WERI-Rb-1 (cell line): ENCODE measurements at places on chromosomes 4 and X.

- no peak for DNase-seq
Observed at GRCh38 chrX:133609166-133609565, 193.9 kb upstream of the GPC4 start.

- DNase-seq = no peak
Observed at GRCh38 chr4:149709640-149710039, 106.0 kb downstream of the IQCM start.

DNA sequence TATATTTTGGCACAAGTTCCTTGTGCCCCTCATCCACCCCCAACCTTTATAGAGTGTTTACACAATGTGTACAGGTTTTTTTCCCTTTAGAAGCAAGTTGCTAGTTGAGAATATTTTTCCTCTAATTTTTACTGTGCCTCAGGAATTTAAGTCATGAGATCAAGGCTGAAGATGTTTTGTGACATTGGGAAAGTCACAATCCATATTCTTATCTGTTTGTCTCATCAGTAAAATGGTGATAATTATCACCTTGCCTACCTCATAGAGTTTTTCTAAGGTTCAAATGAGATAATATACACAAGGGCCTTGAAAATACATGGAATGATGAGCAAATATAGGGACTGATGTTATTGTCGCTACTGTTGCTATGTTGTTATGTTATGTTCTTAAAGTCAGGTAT, 109.6 kb upstream of the DIAPH2 start:
- no peak for DNase-seq

- no peak for DNase-seq
Observed at GRCh38 chr4:126023896-126024295, 709.1 kb downstream of the FAT4 start.

DNA sequence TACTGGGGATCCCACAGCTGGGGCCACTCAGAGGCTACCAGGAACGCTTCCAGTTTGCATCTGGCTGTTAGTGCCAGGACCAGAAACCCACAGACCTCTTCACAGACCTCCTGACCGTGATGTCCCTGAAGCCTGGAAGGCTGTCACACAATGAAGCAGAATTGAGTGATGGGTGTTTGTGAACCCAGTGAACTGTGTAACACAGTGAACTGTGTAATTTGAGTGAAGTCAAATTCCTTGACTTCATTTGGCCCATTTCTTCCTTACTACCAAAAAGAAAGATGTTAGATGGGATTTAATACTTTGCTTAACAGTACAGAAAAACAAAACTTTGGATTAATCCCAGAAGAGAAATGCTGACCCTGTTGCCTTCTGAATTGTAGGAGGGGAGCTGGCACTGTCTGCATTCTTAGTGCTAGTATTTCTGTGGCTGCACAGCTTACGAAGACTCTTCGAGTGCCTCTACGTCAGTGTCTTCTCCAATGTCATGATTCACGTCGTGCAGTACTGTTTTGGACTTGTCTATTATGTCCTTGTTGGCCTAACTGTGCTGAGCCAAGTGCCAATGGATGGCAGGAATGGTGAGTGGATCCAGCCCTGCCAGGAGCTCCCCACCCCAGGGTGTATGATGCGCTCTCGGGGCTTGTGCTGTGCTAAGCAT, 17.8 kb downstream of the SRD5A3 start:
- DNase-seq = no peak

DNA sequence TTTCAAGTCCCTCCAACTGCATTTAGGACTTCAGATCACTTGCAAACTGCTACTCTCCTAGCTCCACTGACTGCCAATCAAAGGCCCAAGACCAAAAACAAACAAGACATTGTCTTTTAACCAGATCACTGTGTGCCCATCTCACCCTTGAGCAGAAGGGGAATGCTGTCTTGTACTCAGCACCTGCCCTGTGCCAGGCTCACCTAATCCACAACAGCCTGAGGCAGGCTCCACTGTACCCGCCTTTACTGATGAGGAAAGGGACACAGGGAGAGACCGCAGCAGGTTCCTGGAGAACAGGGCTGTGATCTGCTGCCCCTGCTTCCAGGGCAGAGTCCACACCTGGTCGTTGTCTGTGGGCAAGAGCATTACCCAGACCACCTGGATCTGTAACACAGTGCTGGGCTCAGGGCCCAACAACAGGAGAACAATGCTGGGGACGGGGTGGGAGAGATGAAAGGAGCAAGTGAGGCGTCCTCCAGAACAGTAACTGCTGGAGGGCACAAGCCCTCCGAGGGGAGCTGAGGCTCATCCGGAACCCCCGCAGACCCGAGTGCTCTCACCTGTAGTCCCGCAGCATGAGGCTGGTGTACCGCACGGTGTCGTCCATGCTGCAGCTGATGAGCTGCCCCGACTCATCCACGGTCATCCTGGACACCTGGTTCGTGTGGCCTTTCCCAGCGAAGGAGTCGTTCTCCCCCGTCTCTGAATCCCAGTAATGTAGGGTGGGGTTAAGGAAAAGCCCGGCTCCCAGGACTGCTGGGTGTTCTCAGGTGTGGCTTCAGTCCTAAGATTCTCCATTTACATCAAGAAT, 33.9 kb downstream of the WDR1 start:
- no peak for DNase-seq

GRCh38 chr4:152554742-152555141, 18.9 kb upstream of the FBXW7 start:
- DNase-seq = no peak

DNA sequence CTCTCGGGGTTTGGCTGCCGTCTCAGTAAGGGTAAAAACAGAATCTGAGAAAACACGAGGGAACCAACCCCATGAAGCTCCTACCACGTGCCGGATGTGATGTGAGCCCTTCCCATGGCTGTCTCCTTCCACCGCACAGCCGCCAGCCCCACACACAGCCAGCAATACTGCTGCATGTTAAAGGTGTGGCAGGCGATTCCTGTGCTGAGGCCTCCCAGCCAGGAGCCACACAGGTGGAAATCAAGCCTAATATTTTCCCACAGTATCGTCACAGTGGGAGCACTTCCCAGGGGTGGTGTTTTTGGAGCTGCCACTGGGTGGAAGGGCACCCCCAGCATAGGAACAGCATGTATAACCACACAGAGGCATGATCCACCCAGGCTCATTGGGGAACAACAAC, 77.5 kb downstream of the SLC2A9 start:
- DNase-seq = no peak

GRCh38 chr4:57039345-57039744, 60.6 kb downstream of the POLR2B start:
- DNase-seq = no peak

- DNase-seq = no peak
Observed at GRCh38 chrX:7635604-7636003, 207.4 kb upstream of the VCX start.

DNA sequence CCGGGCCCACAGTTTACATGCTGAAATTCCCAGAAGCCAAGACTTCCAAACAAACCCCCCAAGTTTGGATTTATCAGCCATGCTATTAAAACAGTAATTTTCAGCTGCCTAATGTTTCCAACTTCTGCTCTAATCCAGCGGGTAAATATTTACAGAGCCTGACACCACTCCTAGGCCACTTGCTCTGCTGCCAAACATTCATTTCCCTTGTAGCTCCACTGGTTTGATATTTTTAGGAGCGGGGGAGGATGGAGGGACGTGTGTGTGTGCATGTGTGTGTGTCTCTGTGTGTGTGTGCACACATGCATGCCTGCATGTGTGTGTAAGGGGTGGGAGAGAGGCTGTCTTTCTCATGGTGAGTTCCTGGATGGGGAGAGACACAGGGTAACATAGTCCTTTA, 115.7 kb upstream of the PJA1 start:
- no peak for DNase-seq

GRCh38 chr4:126568652-126569570, 1063.8 kb upstream of the INTU start:
- peak; percentile 47 for DNase-seq

DNA sequence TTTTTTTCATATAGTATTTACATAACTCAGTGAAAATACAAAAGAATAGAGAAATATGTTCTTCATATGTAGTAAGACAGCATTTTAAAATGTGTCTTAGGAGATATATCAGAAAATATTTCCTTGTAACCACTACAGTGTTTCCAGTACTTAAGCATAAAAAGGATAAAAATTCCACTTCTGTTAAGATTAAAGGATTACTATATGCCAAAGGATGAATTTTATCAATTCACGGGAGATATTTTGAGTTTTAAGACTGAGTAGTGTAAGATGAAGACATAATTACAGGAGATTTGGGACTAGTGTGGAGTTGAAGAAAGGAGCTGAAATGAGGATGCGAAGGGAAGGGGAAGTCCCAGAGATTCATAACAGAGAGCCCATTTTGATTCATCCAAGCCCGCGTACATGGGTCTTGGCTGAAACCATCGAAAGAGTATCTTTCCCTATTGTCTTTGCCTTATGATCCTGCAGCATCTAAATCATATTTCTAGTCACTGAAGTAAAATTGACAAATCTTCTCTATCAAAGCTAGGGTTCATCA, 58.7 kb downstream of the MAD2L1 start:
- DNase-seq = no peak

DNA sequence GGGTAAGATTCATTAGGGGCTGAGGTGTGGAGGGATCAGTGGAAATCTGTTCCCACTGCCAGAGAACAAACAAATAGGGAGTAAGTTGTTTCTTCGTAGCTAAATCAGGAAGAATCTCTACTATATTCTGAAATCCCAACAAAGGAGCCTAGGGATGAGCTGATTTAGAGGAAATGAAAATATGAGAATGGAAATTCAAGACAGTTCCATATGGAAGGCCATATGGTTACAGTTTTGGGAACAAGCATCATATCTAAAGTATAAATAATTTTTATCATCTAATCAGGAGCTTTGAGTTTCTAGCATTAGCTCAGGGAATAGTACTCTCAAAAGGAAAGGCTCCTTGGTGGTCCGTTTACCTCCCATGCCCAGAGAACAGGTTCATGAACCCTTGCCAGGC, 218.2 kb downstream of the AASDH start:
- DNase-seq = no peak

GRCh38 chr4:157300701-157301100, 80.2 kb downstream of the GRIA2 start:
- DNase-seq = no peak

GRCh38 chr4:68352791-68353190, 2.9 kb upstream of the YTHDC1 start:
- no peak for DNase-seq

DNA sequence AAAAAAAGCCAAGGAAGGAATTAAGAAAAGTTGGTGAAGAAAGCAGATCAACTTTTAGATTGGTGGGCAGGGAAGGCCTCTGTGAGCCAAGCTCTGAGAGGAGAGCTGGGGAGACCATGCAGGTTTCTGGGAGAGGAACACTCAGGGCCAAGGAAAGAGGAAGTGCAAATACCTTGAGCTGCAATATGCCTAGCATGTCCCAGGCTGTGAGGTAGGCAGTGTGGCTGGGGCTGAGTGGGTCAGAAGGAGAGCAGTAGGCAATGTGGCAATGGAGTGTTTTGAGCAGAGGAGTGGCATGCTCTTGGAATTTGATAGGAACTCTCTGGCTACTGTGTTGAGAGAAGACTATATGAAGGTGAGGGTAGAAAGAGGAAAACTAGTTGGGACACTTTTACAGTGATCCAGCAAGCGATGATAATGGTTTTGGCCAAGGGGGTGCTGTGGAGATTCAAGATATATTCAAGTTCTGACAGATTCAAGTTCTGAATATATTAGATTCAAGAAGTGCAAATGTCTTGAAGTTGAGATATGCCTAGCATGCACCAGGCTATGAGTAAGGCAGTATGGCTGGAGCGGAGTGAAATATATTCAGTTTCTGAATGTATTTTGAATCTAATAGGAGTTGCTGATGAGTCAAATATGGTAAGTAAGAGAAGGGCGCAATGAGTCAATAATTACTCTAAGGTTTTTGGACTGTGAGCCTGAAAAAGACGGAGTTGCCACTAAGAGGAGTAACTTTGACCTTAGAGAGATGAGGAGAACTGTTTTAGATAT, 172.5 kb downstream of the CAMK2D start:
- no peak for DNase-seq

GRCh38 chrX:153819384-153820040, 10.8 kb downstream of the PDZD4 start:
- DNase-seq = peak; percentile 35

GRCh38 chr4:44120646-44121045, 328.0 kb downstream of the KCTD8 start:
- DNase-seq = no peak

DNA sequence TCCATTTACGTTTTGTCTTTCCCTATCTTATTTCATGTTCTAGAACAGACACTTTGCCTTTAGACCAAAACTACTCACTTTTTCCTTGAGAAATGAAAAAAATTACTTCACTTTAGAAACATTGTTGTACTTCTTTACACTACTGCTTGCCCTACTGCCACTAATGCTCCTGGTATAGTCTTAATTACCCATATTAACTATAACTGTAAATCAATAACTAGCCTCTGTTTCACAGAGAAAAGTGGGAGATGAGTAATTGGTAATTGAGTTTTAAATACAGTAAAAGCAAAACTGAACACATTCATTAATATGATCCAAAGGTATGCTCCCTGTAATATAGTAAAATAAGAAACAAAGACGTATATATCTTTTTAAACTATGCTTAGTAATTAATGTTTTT, 111.1 kb upstream of the JADE1 start:
- no peak for DNase-seq

DNA sequence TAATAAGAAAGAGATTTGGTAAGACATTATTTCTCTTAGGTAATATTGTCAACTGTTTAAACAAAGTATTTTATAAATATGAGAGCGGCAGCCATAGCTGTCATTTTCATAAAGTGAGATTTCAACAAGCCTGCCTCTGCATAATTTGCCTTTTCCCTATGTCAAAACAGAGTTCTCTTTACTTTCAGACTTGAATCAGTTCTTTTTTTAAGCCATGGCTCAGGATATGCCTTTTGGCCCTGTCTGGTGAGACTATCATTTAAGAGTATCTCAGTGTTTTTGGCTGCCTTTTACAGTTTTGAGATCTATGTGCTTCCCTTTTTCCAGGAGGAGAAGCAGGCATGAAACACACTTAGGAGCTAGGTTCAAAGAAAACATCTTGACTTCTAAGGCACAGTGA, 7.5 kb upstream of the GUCY1A1 start:
- DNase-seq = no peak

DNA sequence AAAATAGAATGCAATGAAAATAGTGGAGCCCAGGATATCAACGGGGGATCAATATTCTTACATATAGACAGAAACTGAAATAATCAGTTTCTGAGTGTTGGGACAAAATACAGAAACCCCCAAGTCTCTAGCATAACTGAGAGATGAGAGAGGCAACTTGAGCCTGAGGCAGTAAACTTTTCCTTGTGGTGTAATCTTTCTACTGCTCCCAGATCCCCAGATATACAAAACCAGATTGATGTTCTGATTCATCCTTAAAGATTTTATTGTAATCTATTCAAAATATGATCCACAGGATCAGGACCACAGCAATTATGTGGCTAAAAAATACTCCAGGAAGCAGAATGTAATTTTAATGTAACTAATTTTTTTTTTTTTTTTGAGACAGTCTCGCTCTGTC, 2282.6 kb downstream of the ARAP2 start:
- no peak for DNase-seq

- no peak for DNase-seq
Observed at GRCh38 chr4:98540803-98541202, 117.6 kb downstream of the TSPAN5 start.

DNA sequence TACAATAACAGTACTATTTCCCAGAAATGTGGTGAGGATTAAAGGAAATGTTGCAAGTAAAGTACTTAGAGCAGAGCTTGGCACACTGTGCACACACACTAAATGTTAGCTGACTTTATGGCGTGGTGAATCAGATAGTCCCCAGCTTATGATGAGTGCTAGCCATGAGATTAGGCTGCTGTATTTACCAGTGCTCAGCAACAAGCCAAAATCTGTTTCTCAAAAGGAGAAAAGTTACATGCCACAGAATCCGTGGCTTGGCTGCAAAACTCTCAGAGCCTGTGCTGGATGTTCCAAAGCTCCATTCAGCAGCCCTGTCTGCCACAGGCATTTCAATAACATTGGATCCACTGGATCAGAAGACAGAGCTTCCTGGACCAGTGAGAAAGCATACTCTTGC, 12.8 kb upstream of the STBD1 start:
- DNase-seq = no peak
